Posterior vena cava (tissue), 2 donors: ENCODE measurements at places on chromosomes 6 and 20. TPM values are rescaled to one million over a fixed set of nuclear protein-coding genes. Genes with fewer than 3 reads are reported as not detected.

The TGM3 gene
- not detected for total RNA-seq

The MCHR2 gene
- not detected for total RNA-seq

The ABHD16A gene
- total RNA-seq, result 39.4 TPM

The GINS1 gene
- total RNA-seq, result 0.69 TPM

The ADGB gene
- not detected for total RNA-seq

The CAGE1 gene
- total RNA-seq, result not detected

The PARD6B gene
- 1.0 TPM for total RNA-seq

The TRDN gene
- total RNA-seq, result 10.3 TPM

The NOL4L gene
- total RNA-seq, result 12.0 TPM

The LY6G6C gene
- not detected for total RNA-seq

The COL19A1 gene
- 0.46 TPM for total RNA-seq

The TMX4 gene
- total RNA-seq, result 51.8 TPM

The RAD21L1 gene
- total RNA-seq, result not detected

The ZC2HC1B gene
- not detected for total RNA-seq

The RAET1G gene
- total RNA-seq, result 0.74 TPM

The PLN gene
- total RNA-seq, result 234 TPM

The SOBP gene
- total RNA-seq, result 20.0 TPM

The HLA-DQA2 gene
- total RNA-seq, result 0.52 TPM

The GSTA3 gene
- not detected for total RNA-seq

The RGL2 gene
- 52.4 TPM for total RNA-seq

The TFB1M gene
- 19.2 TPM for total RNA-seq

The PBOV1 gene
- not detected for total RNA-seq

The CDH26 gene
- 0.52 TPM for total RNA-seq

The BCAS1 gene
- 1.8 TPM for total RNA-seq

The CASS4 gene
- total RNA-seq, result 1.2 TPM

The SCRT2 gene
- total RNA-seq, result not detected

The MOG gene
- total RNA-seq, result 0.69 TPM

The FOXS1 gene
- 5.0 TPM for total RNA-seq
